ENCODE measurements at places on chromosomes 12 and 14.

DNA sequence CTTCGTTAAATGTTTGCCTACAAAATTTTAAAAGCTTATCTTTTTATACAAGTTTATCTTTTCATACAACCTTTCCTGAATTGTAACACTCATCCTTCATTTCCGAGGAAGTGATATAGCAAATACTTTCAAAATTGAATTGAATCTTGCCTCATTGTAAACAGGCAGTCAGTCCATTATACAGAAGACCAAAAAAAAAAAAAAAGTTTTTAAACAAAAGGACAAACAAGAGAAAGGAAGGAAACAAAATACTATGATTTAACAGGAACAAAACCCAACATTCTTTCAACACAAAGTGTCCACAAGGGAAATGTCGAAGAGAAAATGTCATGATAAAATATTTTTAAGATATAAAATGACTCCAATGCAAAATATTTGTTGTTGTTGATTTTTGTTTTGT is 8.5 kb downstream of the ATF7 start:
- DNase-seq = no peak

DNA sequence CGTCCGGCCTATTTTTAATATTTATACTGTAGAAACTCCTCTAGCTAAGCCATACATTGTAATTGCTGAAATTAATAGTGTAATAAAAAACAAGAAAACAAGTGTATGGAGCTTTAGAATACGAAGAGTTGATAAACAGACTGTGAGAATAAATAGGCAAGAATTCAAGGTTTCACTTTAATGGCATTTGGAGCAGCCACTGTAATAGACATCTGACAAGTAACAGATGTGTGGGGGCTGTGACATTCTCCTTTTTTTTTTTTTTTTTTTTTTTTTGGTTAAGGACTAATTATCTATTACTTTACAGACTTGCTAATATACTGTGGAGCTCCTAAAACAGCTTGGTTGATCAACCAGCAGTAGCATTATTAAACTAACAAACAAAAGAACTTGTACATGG is 42.1 kb upstream of the CFAP54 start:
- DNase-seq = no peak

DNA sequence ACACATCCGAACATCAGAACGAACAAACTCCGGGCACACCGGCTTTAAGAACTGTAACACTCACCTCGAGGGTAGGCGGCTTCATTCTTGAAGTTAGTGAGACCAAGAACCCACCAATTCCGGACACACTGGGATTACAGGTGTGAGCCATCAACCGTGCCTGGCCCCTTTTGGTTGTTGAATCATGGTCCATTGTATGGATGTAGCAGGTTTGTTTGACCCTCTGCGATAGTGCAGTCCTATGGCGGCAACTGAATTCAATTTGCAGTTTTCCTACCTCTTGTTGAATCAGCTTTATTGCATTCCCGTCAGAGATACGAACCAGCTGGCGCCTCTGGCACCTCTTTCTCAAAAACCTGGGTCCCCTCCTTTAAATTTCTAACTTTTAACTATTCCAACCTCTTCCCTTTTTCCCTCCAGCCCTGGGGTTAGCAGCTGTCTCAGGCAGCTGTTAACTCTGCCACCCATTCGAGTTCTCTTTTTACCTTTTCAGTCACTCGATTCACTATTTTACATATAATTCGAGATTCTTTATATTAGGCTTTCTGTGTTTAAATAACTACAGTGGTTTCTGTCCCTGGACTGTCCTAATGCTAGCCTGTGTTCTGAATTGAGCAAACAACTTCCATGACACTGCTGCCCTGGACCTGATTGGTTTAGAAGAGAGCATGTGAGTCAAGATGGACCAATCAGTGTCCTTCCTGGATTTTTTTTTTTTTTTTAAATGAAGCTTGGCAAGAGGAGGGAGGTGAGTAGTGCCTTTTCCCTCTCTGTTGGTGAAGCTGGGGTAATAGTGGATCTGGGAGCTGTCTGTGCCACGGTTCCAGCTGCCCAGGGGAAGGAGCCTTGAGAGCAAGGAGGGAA is 261.5 kb downstream of the PCNX1 start:
- DNase-seq = no peak

DNA sequence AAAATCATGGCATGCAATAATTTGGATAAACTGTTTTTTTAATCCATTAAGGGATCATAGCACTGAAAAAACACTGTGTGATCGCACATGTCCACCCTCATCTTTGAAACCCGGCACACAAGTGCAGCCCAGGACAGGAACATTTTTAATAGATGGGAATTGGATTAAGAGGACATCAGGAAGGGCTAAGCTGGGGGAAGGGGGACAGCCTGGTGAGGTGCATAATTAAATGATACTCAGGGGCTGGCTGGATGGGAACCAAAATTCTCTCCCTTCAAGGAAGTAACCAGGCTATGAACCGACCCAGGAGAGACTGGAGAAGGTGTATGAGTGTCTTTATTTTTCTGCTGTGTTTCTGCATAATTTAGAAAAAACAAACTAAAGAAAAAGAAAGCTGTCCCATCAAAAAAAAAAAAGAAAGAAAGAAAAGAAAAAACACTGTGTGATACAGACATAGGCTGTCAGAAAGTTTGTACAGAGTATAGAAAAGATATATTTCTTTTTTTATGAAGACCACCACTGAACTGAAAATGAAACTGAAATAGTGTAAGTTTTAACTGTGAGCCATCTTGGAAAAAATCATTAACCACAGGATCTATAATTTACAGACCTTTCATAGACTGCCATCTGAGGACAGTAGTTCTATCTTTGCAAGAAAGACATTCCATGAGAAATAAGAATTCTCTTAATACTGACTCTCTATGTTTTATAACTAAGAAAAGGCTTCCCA is 75.1 kb upstream of the SLC38A4 start:
- no peak for DNase-seq

DNA sequence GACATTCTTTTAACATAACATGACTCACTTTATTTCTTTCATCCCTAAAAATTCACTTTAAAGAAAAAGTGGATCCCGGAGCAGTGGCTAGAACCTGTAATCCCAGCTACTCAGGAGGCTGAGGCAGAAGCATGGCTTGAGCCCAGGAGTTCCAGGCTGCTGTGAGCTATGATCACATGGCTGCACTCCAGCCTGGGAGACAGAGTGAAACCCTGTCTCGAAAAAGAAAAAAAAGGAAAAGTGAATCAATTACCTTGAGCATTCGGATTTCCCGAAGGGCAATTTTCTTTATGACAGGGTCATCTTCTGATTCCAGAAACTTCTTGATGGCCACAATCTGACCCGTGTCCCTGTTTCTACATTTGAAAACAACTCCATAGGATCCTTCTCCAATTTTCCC is 1.2 kb downstream of the CDKL1 start:
- DNase-seq = no peak

- DNase-seq = no peak
Observed at GRCh38 chr12:21980544-21980943, 39.3 kb upstream of the ABCC9 start.

DNA sequence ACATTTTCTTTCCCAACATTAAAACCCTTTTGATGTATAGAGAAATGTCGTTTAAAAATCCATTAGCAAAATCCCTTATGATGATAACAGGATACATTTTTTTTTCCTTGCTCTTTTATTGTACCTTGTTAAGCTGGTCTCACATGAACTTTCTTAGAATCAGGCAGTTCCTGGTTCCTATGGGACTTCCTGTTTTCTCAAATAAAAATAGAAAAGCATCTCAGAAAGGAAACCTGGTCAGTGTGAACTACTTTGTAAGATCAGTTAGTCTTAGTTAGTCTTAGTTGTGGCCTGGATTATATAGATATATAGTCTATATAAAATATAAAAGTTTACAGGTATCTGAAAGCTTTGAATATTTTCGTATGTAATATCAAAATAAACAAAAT is 40.3 kb downstream of the LEMD3 start:
- DNase-seq = no peak

DNA sequence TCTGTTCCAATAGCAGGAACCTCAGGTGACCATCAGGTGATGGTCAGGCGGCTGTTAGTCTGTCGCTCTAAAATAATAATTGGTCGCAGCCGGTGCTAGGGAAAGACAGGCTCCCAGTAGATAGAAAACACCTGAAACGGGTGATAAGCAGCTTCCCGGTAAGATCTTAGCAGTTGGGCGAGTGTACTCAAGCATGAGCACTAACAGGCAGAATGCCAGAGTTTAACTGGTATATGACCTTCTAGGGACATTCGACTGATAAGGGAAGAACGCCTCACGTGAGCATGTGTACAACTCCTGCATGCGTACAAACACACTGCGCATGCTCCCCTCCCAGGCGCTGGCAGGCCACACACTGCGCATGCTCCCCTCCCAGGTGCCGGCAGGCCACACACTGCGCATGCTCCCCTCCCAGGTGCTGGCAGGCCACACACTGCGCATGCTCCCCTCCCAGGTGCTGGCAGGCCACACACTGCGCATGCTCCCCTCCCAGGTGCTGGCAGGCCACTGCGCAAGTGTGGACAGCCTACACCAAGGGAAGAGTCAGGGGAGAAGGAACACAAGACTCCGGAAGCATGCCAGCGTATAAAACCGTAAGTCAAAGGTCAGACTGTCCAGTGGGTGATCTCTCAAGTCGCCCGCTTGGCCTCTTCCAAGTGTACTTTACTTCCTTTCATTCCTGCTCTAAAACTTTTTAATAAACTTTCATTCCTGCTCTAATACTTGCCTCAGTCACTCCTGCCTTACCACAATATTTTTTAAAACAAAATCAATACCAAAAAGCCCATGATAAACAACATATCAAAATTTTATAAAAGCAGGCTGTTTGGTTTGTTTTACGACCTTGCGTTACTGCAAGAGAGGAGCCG is 24.5 kb downstream of the GPRC5D start:
- DNase-seq = peak; percentile 25

DNA sequence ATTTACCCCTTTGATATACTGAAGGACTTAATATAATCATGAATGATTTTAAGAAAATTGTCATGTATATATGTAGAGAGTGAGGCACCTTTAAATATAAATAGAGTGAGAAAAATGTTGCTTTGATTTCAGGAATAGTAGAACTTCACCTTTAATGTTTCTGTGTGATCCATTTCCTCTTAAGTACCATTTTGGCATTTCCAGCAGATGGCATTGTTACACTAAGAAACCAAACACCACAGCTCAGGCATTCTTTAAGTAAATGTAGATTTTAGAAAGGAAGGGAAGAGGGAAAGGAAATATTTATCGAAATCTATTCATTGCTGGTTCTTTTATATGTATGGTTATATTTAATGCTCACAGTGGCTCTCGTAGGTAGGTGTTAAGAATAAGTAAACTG is 556.7 kb upstream of the FBXO33 start:
- DNase-seq = no peak
